ENCODE measurements at places on chromosomes 12 and 14.

DNA sequence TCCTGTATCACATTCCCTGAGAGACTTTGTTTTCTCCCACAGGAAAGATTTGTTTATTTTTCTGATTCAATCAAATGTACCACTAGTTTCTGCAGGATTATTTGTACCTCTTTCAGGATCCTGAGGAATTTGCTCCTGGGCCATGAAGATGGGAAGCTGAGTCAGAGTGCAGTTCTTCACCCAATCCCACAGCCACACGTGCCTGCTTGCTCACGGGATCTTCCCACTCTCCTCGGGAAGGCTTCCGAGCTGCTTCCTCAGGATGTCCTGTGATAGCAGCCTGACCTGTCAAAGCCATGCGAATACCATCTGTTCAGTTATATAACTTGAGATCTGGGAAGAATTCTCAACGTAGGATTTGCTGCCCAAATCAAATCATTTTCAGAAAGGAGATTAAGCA is 41.8 kb upstream of the HIF1A start:
- no peak for DNase-seq

DNA sequence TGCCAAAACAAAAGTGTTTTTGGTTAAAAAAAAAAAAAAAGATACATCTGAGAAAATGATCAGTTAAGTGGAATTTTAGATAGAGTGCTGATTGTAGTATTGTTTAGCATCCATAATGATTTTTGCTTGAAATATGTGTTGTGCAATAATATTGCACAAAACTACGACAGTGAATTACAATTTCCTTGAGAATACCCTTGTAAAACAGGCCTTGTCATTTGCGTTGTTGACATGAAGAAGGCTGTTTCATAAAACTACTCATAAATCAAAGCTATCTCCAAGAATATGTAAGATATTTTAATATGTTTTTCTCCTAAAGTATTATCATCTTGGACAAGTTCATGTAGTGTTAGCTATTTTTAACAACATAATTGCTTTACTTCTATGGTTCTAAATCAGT is 1077.0 kb downstream of the LRFN5 start:
- DNase-seq = no peak

GRCh38 chr12:55718624-55719275 is 1.4 kb upstream of the RDH5 start:
- no peak for DNase-seq

DNA sequence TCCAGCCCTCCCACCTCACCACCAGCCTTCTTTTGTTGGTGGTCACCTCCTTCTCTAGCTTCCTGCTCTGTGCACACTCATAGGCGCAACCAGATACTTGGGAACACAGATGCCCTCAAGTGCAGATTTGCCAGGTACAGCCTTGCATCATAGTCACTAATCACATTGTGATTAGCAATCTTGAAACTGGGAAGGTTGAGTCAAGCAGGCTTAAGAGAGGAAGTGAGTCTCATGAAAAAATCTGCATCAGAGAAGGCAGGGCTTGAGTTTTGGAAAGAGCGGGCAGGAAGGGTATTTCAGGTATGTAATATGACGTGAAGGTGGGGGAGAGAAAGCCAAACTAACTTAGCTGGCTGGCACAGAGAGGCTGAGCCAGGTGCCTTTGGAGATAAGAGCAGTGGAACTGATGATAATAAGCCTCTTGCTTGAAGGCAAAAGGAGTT is 2.7 kb upstream of the RABGGTA start:
- DNase-seq = peak; percentile 50

DNA sequence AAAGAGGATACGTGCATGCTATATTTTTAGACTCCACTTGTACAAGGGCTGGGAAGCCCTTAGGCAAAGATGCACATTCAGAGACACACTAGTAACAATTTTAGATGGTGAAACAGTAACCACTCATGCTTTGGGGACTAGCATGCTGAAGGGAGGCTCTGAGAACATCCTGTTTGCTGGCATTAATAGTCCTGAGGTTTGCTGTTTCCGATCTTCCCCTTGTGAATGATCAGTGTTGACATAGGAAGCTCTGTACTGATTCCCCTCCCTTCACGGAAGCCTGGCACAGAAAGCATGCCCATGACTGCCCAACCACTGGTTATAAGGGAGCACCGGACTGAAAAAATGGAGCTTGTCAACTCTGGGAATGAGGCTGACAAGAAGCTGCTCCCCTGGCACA is 164.6 kb downstream of the GCH1 start:
- DNase-seq = no peak

All from GF-D8 (cell line).